IgD-negative memory B cell (primary cell): ENCODE measurements at places on chromosomes 3 and 15. TPM values are rescaled to one million over a fixed set of nuclear protein-coding genes. Genes with fewer than 3 reads are reported as not detected.

SLC12A8 gene
- polyA plus RNA-seq: not detected

BLM gene
- 14.4 TPM for polyA plus RNA-seq

ANXA2 gene
- polyA plus RNA-seq: 462 TPM

MLF1 gene
- not detected for polyA plus RNA-seq

PRR20G gene
- polyA plus RNA-seq: not detected

SLC28A2 gene
- polyA plus RNA-seq: not detected

ELL3 gene
- polyA plus RNA-seq: 9.3 TPM

PSTPIP1 gene
- 37.3 TPM for polyA plus RNA-seq

GRAMD2A gene
- not detected for polyA plus RNA-seq

CACNA2D3 gene
- polyA plus RNA-seq: not detected

BSN gene
- 0.05 TPM for polyA plus RNA-seq

RBP2 gene
- polyA plus RNA-seq: not detected

GOLGA8O gene
- not detected for polyA plus RNA-seq

FGF12 gene
- 0.38 TPM for polyA plus RNA-seq

GOLGA8M gene
- not detected for polyA plus RNA-seq

AMIGO3 gene
- 1.5 TPM for polyA plus RNA-seq

SLC51B gene
- polyA plus RNA-seq: not detected
